ENCODE measurements at places on chromosomes 5 and 9. TPM values are rescaled to one million over a fixed set of nuclear protein-coding genes. Genes with fewer than 3 reads are reported as not detected.

- no peak for DNase-seq
Observed at GRCh38 chr9:89797255-89797654, 192.4 kb downstream of the GADD45G start.

IL17B gene
- 1.4 TPM for polyA plus RNA-seq

STK32A gene
- polyA plus RNA-seq = 17.3 TPM

C9orf152 gene
- 0.38 TPM for polyA plus RNA-seq

RMRP gene
- not detected for polyA plus RNA-seq

FOXI1 gene
- 7.6 TPM for polyA plus RNA-seq
